ENCODE measurements at places on chromosomes 2 and 18.

GRCh38 chr2:168679741-168680310, 122.6 kb upstream of the NOSTRIN start:
- no peak for DNase-seq

- peak; percentile 36 for DNase-seq
These were observed 10.5 kb upstream of the FAM124B start for GRCh38 chr2:224412141-224413015.

DNA sequence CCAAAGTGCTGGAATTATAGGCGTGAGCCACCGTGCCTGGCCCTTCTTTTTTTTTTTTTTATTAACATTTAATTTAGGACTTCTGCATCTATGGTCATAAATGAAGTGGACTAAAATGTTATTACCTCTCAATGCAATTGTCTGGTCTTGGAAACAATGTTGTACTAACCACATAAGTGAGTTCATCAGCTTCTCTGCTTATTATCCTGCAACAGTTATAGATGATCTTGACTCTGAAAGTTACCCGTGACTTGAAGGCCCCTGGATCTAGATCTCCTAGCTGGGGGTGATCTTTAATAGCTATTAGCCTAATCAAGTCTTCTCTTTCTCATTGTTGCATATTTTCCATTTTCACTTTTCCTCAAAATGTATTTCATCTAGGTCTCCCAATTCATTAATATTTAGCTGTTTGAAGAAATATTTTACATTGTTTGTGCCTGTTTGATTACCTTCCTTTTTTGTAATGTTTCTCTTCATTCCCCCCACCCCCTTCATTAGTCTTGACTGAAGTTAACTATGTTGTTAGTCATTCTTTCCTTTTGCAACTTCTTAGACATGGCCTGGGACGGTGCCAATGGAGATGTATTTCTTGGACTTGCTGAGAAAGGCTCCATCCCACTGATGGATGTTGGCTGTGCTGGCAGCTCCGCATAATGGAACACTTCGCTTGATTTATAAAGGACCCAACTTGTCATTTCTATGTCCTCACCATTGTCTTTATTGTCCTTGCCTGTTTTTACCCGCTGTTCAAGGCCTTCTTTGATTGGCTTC, 141.6 kb upstream of the RIOK3 start:
- peak; percentile 87 for DNase-seq

DNA sequence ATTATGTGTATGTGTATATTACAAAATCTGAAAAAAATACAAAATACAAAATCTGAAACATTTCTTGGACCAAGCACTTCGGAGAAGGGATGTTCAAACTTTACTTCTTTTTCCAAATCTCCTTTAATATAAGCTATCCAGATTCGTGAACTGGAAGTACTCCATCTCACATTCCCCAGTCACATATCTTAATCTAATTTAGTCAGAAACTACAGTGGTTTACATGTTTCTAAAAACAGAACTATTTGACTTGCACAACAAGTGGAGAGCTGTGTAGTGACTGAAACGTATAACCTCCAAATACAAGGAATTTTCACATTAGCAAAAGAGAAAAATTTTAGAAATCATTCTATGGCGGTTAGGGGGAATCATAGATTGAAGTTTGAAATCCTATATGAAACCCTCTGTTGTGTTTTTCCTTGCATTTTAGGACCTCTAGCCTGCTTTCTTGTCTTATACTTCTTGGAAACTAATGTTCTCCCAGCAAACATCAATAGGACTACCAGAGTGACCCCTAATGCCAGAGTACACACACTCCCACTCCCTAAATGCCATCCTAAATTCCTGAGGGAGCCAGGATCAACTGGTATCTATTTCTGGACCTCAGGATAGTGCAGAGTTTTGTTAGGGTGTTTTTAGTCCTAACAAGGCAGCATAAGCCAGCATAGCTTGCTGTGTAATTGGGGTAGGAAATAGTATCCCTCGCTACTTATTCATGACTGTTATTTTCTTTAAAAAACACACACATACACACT, 30.2 kb upstream of the ROCK1 start:
- DNase-seq = no peak

DNA sequence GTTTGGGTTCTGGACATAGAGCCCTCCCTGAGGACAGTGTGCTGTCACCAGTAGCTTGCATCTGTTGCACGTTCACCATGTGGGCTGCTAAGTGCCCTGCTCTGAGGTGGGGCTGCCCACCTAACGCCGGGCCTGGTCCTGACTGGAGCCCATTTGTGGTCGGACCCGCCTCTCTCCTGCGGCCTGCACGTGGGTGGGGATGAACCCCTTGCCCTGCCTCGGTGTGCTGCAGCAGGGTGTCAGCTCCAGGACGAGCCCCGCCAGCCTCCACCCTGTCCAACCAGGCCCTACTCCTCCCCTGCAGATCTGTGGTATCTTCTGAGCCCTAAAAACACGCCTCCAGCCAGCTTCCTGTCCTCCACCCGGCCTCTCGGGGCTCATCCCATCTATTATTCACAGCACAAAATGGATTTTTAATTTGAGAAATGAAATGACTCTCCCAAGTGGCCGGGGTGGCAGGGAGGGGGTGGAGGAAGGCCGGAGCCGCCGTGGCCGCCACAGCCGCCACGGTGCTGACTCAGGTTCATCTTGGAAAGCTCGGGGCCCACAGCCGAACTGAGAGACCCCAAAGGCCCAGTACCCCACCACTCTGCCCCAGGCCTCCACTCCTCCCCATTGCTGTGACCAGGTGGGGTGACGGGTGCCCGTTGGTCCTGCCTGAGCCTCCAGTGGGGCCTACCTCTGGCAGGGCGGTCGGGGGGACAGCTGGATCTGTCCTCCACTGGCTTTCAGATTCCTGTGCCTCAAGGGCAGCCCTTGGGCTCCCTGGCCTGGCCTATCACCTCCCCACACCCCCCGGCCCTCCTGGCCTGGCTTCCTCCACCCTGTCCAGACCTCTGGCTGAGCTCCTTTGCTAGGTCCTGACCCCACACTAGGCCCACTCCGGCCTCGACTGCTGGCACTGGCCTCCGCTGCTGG, 2.8 kb upstream of the ECEL1 start:
- DNase-seq = no peak

- no peak for DNase-seq
These were observed 140.5 kb upstream of the GYPC start for GRCh38 chr2:126515471-126515870.

GRCh38 chr2:10978090-10978670, 66.4 kb downstream of the KCNF1 start:
- DNase-seq = no peak

- DNase-seq = peak; percentile 70
These were observed 48.5 kb downstream of the C2orf74 start for GRCh38 chr2:61210332-61210981.

DNA sequence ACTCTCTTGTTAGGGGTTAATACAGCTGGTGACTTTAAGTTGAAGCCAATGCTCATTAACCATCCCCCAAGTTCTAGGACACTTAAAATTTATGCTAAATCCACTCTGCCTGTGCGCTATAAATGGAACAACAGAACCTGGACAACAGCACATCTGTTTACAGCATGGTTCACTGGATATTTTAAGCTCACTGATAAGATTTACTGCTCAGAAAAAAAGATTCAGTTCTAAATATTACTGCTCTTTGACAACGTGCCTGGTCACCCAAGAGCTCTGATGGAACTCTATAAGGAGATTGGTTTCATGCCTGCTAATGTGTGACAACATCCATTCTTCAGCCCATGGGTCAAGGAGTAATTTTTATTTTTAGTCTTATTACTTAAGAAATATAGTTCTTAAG, 27.5 kb downstream of the RNF103 start:
- no peak for DNase-seq

DNA sequence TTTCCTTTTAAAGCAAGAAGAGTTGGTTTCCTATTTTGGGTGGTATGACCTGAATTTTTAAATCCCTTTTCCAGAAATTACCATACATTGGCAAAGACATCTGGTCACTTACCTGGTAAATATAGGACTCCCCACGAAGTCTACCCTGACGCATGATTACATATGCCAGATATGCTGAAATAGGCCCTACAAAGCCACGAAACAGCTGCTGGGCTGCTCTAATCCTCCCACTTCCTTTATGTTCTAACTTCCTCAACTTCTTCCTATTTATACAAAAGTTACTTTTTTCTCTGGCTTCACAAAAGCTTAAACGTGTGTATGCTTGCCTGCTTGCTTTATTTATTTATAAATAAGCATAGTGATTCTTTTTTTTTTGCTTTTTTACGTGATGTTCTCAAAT, 186.0 kb upstream of the EPHA4 start:
- no peak for DNase-seq

GRCh38 chr2:241393524-241394196, 37.6 kb downstream of the FARP2 start:
- DNase-seq = no peak

DNA sequence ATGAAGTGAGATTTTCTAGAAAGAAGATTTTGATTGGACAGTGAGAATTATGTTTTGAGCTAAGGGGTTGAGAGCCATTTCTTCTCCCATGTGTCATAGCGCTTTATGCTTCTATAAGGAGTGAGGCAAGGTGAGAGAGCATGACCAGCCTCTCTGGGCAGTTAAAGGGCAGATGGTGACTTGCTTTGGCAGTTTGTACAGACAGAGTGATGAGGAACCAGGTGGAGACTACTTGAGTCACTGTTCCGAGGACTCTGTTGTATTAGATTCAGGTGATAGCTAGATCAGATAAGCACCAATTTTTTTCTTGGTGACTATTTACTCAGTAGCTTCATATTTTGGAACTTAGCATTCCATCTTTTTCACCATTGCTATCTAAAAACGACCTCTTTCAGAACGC, 4.5 kb downstream of the CRIM1 start:
- no peak for DNase-seq

DNA sequence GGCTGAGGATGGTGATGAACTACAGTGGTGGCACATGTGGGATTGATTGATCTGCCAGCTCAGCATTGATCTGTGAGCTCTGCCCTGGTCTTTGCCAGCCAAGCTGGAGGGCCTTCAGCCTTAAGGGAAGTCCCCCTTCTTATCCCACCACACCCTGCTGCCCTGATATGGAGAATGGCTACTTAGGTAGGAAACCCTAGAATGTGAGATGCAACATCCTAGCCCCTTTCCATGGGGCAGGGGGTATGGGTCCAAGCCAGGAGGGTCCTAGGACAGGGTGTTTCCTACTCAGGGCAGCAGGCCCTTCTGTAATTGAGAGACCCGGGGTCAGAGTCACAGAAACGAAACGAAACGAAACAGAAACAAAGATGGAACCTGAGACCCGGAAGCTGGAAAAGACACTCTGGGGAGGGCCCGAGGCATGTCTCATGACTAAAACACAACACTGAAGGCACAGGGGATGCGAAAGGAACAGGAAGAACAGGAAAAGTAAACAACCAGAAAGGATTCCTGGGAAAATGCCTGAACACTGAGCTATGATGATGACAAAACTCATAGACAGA, 16.9 kb upstream of the SULT1C2 start:
- no peak for DNase-seq

DNA sequence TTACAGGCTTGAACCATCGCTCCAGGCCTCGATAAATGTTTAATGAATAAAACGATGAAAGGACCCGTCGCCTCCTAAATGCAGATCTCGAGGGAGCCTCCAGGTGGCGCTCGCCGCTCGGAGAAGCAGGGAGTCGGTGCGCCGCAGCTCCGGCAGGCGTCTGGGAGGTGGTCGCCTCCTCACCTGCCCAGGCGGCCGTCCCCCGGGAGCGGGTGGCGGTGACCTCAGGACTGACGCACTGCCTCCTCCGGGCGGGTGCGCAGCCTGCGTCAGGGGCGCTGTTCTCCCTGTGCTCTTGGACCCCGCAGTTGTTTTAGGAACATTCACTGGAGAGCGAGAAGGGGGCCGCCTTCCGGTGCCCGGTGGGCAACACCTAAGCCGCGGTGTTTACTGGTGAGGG, 38.6 kb upstream of the POLE4 start:
- no peak for DNase-seq

DNA sequence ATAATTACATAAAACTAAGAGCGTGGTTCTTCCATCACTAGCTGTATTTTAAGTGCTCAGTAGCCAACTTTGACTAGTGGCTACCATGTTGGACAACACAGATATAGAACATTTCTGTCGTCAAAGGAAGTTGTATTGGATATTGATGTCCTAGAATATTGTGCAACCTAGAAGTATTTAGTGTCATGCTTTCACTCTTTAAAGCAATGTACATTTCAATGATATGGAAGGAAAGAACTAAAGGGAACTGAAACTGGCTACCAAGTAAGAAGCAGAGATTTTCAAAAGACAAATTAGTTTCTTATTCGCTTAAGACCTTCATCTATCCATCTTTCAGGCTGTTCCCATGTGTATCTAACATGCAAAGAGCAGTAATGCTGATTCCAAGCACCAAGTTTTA, 85.4 kb upstream of the EML6 start:
- DNase-seq = no peak

- no peak for DNase-seq
These were observed 22.1 kb downstream of the MFF start for GRCh38 chr2:227347117-227347516.

DNA sequence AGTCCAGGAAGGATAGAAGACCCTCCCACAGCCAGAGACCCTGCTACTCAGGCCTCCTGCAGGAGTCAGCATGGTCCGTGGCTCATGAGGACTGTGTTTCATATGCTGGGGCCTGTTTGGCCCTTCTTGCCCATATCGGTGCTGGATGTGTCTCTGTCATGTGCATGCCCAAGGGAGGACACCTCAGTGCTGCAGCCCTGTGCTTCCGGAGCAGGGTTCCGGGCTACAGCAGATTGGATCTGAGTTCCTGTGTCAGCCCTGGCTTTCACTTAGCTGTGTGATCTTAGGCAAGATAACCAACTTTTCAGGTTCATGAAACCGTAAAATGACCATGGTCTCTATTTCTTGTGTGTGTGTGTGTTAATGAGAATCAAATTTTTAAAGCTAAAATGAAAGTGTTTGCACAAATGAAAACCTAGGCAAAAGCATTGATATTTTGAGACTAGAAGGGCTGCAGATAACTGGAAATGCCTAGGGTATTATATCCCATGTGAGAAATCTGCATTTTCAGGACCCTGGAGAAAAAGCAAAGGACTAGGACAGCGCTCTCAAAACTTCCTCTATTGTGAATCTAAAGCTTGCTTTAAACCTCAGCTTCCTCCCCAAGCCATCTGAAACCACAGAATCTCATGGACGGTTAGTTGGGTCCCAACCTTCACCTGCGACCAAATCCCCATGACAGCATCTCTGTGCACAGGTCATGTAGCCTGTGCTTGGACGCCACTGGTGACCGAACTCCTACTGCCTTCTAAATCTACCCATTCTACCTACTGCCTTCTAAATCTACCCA, 58.8 kb upstream of the CAPN13 start:
- no peak for DNase-seq

- no peak for DNase-seq
These were observed 15.3 kb upstream of the CD28 start for GRCh38 chr2:203691149-203691548.

DNA sequence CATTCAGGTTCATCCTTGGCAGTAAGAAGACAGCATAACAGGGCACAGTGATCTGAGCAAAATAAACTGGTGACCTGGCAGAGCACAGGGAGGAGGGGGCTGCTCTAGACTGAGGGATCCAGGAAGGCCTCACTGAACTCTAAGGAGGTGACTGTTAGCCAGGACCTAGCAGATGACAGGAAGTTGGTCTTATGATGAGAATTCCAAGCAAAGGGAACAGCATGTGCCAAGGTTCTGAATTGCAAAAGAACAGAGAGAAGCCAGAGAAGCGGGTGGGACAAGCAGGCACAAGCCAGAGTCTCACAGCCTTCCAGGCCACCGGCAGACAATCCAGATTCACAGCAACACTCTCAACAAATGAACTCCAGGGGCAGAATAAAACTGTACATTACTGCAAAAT, 152.7 kb upstream of the PTPRM start:
- DNase-seq = no peak
